ENCODE measurements at places on chromosomes 2 and 18.

DNA sequence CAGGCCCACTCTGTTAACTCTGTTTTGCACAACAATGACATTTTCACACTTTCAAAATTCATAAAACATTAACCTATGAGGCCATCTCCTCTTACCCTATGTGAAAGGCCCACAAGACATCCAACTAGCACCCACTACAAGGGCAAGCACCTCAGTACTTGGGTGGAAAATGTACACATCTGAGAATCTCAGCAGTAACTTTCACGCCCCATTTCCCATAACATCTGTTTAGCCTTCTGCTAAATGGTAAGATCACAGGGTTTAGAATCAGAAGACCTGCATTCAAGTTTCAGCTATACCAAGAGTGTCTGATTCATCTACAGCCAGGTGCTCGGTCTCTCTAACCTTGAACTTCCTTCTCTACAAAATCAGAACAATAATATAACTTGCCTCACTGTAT, 89.2 kb downstream of the SP100 start:
- DNase-seq, result no peak

DNA sequence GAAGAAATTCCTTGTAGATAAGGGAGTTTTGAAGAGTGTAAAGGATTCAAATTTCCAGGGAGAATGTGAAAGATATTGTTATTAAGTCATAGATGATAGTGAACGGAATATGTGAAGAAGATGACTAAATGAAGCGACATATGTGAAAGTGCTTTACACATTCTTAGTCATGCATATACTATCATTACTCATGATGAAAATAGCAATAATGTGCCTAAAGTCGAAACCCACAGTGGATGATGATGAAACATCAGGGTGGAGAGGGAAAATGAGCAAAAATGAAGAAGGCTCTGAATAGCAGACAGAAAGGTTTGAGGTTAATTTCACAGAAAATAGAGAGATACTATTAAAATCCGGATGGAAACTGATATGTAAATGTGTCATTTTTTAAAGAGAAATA, 1237.1 kb downstream of the LRP1B start:
- DNase-seq, result no peak

DNA sequence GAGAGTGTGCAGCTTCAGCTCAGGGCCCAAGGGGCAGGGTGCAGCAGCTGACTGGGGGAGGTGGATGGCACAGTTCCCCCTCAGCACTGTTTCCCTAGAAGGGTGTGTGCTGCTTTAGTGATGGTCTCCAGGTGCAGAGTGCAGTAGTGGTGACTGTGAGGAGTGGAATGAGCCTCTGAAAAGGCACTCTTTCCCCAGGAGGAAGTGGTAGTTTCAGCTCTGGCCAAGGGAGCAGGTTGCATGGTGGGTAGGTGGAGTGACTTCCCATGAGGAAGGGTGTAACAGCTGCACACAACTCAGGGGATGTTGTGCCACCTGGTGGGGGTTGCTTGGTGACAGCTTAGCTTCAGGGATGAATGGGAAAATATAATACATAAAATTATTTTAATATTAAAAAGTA, 251.5 kb upstream of the NXPH2 start:
- DNase-seq, result no peak

DNA sequence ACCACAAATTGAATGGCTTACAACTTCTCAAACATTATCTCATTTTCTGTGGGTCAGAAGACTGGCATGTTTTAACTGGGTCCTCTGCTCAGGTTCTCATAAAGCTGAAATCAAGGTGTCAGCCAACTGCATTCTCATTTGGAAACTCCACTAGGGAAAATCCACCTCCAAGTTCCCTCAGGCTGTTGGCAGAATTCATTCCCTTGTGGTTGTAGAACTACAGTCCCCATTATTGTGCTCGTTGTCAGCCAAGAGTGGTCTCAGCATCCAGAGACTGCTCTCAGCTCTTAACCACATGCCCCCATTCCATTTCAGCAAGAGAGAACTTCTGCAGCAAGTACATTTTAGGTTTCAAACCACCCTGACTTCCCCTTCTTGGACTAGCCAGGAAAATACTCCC, 12.2 kb downstream of the NOL4 start:
- DNase-seq, result no peak

GRCh38 chr2:191115804-191116203, 35.0 kb downstream of the STAT4 start:
- DNase-seq, result no peak

DNA sequence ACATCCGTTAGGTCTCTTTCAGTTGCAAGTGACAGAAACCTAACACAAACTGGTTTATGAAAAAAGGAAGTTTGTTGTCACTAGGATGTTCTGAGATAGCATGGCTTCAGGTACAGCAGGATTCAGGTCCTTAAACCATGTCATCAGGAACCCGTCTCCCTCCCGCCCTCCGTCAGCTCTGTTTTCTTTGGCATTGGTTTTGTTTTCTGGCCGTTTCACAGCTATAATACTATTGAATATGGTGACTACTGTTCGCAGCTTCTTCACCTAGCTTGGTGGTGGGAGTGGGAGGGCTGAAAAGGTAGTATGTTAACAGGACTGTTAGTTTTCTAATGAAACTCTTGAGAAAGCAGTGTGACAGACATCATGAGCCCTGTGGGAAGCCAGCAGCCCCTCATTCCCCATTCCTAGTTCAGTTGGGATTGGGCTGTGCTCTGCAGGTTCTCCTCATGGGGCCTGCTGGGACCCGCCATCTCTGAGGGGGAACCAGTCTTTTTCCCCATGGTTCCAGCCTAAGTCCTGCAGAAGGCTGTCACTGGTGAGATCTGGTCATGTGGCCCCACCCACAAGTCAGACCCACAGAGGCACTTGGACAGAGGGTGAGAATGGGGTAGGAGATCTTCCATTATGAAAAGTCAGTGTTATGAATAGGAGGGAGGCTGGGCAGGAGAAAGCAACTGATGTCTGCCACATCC, 12.1 kb downstream of the PTMA start:
- DNase-seq, result no peak

DNA sequence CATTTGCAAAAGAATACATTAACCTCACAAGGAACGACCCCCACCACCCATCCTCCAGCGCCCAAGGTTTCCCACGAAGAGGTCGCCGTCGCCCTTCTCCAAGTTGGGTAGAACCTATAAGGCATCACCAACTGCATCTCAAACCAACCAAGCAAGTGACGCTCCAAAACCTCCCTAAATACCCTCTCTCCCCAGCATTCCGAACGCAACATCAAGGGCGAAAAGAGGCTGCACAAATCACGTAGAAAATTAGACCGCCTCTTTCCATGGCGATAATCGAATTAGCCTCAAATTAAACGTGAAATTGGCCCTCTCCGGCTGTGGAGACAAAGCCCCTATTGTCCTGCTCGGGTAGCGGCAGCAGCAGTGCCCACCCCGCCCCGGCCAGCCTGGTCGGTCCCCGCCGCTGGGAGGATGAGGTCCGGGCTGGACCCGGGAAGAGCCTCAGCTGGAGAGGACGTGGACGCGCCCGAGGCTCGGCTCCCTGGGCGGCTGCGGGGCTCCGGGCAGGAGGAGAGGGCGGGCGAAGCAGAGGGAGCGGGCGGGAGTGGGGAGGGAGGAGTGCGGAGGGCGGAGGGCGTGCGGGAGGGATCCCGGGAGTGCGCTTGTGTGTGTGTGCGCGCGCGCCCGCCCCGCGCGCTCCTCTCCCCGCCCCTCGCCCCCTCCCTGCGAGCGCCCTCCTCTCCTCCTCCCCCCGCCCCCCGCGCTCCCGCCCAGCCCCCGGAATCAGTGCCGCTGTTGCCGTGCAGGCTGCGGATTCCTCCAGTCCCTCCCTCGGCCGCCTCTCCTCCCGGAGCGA, at the start of gene SPTBN1:
SPTBN1 (plus strand) TSS at position 765 of the 799 bp plus-strand sequence. CDS start 70,092 bp downstream, outside the sequence.
- no peak for DNase-seq

GRCh38 chr2:240905176-240905781, 857 bp upstream of the CROCC2 start:
- no peak for DNase-seq

DNA sequence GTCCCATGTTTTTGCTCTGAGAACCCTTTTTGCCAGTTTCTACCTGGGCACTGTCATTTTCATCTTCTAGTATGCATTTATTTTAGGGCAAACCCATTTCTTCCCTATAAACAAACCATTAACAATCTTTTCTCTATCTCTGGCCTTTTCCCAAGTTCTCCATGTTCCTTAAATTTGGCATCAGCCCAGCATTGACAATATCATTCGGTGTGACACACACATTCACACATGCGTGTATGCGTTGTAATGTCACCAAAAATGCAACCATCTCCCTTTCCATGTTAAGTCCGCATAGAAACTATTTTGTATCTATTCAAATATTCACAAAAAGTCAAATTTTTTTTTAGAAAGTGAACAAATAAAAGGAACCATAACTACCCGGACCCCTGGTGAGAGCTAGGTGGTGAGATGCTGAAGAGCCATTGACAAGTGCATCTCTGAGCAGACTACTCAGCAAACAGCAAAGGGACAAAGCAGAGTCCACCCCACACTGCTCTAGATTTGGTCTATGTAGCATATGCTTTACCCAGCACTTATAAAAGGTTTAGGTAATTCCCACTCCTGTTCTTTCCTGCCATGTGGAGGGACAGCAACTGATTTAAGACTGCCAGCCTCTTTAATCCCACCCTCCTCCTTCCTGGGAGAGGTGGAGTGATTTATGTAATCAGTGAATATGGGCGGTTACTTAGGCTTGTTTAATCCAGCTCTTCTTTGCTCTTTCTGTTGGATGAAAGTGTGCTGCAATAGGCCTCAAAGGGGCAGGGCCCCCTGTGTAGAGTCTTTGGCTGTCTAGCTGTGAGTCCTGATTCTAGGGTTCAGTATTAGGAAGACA, 124.1 kb downstream of the METTL8 start:
- DNase-seq, result no peak

- DNase-seq, result no peak
These were observed 222.9 kb upstream of the AGAP1 start for GRCh38 chr2:235270956-235271355.

Data from cortex of kidney (tissue), 1 donor.